ENCODE measurements at places on chromosomes 13 and 19.
A peak's percentile ranks its signal among the peaks of the same experiment; 100 is the strongest.

DNA sequence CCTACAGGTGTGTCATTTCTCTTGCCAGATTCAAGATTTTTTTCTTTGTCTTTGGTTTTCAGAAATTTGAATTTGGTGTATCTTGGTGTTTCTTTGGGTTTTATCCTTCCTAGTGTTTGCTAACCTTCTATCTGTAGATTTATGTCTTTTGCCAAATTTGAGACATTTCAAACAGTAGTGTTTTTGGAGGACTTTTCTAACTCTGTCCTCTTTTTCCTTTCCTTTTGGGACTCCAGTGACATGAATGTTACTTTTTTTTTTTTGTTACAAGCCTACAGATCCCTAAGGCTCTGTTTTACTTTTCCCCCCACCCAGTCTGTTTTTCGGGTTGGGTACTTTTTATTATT is 58.8 kb downstream of the ZMYM2 start:
- DNase-seq: no peak

GRCh38 chr13:44197791-44198770 is 175.5 kb upstream of the SERP2 start:
- DNase-seq: no peak

DNA sequence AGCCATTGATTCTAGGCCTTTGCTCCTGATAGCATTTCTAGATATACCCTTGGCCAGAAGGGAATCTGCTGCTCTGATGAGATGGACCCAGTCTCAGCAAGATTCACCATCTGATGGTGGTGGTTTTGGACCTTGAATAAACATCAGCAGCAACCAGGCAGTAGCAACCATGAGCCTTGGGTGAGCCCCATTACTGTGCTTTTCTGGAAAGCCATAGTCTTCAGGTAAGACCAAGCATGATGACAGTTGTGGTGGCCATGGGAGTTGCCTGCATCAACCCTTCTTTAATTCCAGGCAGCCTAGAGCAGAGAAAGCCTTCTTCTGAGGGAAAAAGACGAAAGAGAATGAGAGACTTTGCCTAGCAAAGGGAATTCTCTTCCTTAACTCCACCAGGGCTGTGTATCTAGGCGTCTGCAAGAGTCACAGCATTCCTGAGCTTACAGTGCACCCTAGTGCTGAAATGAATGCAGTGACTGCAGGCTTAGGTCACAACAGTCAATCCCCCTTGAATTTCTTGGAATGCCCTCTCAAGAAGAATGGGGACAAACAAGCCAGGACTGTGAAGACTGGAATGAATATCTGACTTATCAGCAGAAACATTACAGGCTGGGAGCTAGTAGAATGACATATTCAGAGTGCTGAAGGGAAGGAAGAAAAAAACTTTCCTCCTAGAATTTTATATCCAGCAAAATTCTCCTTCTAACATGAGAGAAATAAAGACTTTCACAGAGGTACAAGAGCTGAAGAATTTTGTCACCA is 942.4 kb upstream of the PCDH20 start:
- no peak for DNase-seq

GRCh38 chr13:35947315-35947714 is 183.9 kb downstream of the DCLK1 start:
- no peak for DNase-seq

- DNase-seq: no peak
These were observed 176.5 kb downstream of the NUFIP1 start for GRCh38 chr13:44812818-44813217.

DNA sequence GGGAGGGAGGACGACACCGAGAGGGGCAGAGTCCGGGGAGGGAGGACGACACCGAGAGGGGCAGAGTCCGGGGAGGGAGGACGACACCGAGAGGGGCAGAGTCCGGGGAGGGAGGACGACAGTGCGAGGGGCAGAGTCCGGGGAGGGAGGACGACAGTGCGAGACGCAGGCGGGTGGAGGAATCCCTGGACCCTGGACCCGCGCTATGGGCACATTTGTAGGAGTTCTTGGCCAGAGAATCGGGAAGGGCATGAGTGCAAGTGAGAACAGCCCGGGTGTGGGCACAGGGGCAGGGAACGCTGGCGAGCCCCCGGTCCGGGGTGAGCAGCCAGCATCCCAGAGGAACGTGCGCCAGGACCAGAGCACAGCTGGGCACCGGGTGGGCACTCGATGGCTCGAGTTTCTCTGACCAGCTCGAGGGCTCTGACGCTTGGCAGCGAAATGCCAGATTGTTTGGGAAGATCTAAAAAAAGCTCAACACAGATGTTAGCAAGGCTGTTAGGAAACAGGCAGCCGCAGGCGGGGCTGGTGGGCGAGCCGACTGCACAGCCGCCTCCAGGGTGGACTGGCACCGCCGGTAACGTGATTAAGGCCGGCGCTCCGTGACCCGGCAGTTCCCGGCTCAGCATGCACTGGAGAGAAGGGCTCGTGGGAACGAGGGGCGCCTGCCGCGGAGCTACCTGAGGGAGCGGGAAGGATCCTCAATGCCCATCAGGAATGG is 17.9 kb upstream of the C2CD4C start:
- no peak for DNase-seq

DNA sequence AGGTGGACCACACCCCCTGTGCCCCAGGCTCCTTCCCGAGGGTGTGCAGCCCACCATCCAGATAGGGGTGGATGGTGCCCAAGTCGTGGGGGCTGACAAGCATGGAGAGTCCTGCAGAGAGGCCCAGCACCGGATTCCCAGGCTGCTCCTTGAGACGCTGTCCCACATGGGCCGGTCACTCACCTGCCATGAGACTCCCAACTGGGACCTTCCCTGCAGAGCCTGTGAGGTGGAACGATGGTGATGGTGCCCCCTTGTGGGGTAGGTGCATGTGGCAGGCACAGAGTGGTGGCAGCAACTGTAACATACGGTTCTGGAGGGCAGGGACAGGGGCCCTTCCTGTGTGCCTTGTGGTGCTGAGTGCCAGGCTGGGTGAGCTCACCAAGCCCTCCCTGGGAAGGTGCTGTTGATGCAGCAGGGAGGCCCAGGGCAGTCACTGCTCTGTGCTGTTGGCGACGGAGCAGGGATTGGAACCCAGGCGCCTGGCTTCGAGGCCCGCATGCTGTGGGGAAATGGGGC is 33.1 kb downstream of the PPP1R37 start:
- DNase-seq: peak; percentile 59

GRCh38 chr13:42883771-42884467 is 102.5 kb downstream of the FAM216B start:
- DNase-seq: no peak

- DNase-seq: no peak
These were observed 15.2 kb upstream of the ERCC2 start for GRCh38 chr19:45385392-45386221.

DNA sequence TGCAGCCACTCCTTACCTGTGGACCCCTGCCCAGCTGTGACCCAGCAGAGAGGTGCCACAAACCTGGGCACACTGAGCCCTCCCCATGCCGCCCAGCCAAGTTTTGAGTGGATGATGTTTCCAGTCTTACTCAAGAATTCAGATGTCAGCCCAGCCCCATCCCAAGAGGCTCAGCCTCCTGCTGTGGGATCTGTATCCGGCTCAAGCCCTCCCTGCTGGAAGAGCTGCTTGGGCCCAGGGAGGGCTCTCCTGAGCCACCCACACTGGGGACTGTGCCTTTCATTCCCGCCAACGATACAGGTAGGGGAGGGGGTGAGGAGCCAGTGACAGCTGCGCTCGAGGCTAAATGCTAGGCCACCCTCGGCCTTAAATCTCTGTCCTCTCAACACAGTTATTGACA is 5.9 kb upstream of the SLC7A9 start:
- DNase-seq: no peak

- peak; percentile 87 for DNase-seq
These were observed 3.7 kb upstream of the FCER2 start for GRCh38 chr19:7705387-7706187.

DNA sequence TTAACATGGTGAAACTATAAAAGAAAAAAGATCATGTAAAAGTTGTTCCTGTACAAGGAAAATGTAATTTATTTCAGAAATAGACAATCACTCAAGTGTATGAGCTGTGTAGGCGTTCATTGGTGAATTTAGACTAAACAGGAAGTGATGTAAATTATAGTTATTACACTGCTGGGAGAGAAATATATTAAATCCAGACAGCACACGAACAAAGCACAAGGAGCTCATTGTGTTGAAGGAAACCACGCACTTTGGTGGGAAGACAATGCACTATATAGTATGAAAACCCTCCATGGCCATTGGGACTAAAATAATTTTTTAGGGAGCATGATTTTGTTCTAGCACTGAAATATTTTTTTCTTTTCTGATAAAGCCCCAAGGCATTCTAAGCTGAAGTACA is 450.5 kb downstream of the KLF12 start:
- no peak for DNase-seq

GRCh38 chr13:94327318-94327717 is 152.2 kb downstream of the DCT start:
- DNase-seq: peak; percentile 29

DNA sequence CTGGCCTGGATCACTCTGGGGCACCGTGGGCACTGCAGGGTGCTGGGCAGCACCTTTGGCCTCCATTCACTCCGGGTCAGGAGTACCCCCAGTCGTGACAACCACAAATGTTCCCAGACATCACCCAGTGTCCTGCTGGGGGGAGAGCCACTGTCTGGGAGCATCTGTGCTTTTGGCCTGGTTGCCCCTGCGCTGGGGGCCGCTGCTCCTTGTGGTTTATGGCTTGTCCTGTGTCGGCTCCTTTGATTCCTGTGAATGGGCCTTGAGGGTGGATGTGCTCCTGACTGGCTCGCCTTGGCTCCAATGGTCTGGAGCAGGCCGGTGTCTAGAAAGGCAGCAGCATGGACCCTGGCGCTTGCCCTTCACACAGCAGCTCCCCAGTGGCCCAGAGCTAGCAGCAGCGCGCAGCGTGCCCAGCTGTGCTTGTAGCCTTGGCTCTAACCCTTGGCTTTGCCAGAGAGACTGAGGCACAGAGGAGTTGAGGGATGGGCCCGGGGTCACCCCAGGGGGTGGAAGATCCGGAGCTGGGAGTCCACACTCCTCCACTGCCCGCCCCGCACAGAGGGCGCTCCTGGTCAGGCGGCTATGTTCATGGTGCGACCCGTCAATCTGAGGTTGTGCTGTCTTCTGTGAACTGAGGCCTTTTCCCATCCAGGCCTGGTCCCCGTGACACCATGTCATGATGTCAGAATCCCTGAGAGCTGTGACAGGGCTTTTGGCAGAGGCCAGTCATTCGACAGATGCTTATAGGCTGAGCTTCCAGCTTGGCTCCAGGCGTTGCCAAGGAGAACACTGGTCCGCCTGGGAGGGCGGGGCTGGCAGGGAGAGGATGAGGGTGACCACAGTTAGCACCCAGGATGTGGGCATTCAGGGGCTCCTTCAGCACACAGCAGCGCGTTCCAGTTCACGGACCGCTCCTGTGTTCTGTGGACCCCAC is 4.1 kb downstream of the DAZAP1 start:
- DNase-seq: peak; percentile 27

DNA sequence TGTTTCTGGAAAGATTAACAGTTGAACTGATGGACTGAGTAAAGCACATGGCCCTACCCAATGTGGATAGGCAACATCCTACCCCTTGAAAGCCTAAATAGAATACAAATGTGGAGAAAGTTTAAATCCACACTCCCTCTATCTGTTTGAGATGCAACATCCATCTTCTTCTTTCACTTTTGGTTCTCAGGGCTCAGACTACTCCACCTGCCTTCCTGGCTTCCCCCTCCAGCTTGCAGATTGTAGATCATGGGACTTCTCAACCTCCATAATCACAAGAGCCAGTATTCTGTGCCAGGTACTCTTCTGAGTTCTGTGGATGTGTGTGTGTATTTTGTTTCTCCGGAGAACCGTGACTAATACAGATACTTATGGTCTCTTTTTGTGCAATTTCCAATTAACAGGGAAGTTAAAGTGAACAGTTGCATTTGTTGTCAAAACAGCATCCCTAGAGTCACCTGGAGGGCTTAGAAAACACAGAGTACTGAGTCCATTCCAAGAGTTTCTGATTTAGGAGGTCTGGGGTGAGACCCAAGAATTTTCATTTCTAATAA is 590.3 kb upstream of the MIR17HG start:
- DNase-seq: no peak

DNA sequence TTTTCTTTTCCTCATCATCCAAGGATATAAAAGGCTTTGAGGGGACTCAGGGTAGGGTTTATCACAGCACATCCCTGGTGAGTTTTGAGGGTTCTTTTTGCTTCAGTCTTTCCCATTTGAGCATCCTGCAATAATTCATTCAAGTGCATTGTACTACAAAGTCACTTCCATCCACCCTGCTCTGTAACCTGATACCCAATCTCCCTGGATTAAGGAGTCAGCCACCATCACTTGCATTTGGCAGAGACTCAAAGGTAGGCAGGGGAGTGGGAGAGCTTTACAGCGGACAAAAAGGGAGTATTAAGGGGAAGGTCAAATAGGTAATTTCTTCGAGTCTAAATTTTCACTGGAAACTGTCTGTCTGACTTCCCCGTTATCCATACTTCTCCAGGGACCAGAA is 216.1 kb upstream of the TMTC4 start:
- DNase-seq: no peak

GRCh38 chr13:44276061-44276460 is 97.6 kb upstream of the SERP2 start:
- no peak for DNase-seq

DNA sequence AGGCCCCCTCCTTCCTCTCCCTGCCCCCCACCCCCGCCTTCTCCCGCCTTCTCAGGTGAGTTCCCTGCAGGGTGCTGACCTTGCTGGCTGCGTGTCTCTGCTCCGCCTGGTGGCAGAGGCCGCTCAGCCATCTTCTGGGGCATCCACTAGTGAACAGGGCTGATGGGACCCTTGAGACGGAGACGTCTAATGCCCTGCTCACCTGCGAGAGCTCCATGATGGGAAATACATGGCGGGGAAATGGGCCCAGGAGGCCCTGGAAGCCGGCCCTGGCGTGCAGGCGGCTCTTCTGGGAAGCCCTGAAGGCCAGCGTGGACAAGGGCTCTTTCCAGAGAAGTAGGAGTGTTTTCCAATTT is 15.2 kb upstream of the F7 start:
- DNase-seq: no peak

DNA sequence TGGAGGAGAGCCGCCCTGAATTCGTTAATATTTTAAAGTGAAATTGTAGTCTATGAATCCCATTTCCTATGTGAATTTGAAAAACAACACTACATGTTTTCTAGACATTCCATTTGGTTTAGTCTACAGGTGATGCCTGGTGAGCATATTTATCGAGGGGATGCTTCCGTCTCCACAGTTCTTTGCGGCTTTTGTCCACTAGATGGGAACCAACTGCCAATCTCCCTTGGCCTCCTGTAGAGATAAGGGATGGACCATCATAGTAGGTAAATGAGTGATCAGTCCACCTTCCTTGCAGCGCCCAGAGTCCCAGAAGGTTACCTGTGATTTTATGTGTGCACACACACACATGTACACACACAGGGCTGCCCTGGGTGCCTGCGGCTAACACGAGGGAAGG is 289.8 kb upstream of the SOX21 start:
- no peak for DNase-seq
